Endothelial cell (in vitro differentiated cells): ENCODE measurements at places on chromosomes 5 and 9. TPM values are rescaled to one million over a fixed set of nuclear protein-coding genes. Genes with fewer than 3 reads are reported as not detected.

Gene SMIM33
- not detected for total RNA-seq

Gene TEX48
- total RNA-seq, result not detected

Gene CENPP
- total RNA-seq, result 4.5 TPM

DNA sequence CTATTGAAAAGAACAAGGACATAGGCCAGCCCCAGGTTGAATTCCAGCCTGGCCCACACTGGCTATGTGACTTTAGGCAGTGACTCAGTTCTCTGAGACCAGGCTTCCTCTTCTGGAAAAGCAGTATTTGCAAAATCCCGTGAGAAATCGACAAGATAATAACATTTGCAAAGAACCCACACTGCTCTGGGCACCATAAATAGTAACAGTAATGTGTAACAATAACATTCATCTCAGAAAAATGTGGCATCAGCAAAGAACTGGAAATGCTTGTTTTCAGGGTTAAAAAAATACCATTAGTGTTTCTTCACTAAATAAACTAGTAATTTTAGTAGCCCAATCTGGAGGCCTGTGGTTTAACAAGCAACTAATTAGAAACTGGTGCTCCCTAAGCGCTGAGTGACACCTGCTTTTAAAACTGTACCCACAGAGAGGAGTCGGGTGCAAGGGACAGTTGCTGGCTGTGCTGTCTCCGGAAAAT lies 148.4 kb downstream of the TTLL11 start:
- no peak for DNase-seq
- H3K4me3 ChIP-seq, result no peak overlapping the region
- H3K27me3 ChIP-seq, result no peaks in the 10 kb centered on the region
- no peaks in the 10 kb centered on the region for H3K4me1 ChIP-seq
- H3K36me3 ChIP-seq, result no peaks in the 10 kb centered on the region
- H3K27ac ChIP-seq, result no peak overlapping the region

DNA sequence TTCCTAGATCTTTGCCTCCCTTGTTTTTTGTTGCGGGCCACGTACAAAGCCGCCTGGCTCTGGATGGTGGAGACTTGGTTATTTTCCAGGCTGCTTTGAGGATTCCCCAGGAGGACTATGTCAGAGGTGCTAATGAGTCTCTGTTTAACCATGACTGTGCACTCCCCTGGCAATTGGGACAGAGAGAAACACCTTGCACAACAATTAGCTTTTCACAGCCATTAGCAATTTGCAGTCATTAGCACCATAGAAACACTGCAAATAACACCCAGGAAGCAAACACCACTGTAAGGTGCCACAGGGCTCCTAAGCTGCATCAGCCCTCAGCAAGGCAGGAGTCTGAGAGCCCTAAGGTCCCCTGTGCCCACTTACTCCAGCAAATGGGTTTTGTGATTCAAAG lies 201.0 kb upstream of the VLDLR start:
- no peak for DNase-seq
- no peaks in the 10 kb centered on the region for H3K36me3 ChIP-seq
- H3K27me3 ChIP-seq, result peaks cover 1% of the 10 kb centered on the region
- peaks cover 3% of the 10 kb centered on the region for H3K4me1 ChIP-seq
- no peak overlapping the region for H3K4me3 ChIP-seq

- no peaks in the 10 kb centered on the region for H3K36me3 ChIP-seq
- peaks cover 1% of the 10 kb centered on the region for H3K27me3 ChIP-seq
- H3K27ac ChIP-seq, result no peak overlapping the region
- H3K4me1 ChIP-seq, result peaks cover 2% of the 10 kb centered on the region
These were observed 21.5 kb upstream of the RALGPS1 start for GRCh38 chr9:126893079-126893478.
